ENCODE measurements at places on chromosomes 13 and 19. TPM values are rescaled to one million over a fixed set of nuclear protein-coding genes. Genes with fewer than 3 reads are reported as not detected.

GRCh38 chr13:110330491-110331011 is 23.5 kb downstream of the COL4A2 start:
- DNase-seq, result no peak

- no peak for DNase-seq
Measured at GRCh38 chr13:109154546-109154945, 525.1 kb downstream of the MYO16 start.

DNA sequence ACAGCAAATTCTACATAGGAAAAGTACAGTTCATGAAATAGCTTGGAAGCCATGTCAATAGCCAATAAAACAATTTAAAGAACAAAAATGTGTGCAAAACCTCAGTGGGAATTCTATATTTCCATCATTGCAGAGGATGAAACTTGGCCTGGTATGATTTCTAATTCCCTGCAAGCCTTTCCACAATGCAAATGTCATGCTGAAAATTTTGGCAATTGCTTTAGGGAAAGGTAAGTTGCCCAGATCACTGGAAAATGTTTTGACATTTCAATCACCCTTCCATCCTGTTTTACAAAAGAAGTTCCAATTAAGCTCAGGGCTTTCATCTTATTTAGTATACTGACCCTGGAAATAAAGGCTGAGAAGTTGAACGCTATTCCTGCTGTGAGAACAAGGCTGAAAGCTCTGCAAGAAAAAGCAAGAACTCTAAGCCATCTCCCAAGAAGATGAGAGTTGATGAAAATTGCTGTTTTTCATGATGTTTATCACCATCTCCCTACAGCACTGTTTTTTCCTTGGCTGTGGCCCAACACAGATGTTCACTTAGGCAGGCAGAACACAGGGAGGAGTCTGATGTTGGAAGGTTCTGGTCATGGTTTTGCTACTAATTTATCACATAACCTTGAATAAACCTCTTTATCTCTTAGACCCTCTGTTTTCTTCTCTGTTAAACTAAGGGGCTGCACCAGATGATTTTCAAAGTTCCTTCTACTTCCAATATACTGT is 263.7 kb downstream of the KCTD12 start:
- no peak for DNase-seq

GRCh38 chr13:111282425-111282824 is 38.0 kb upstream of the TEX29 start:
- DNase-seq, result no peak

DNA sequence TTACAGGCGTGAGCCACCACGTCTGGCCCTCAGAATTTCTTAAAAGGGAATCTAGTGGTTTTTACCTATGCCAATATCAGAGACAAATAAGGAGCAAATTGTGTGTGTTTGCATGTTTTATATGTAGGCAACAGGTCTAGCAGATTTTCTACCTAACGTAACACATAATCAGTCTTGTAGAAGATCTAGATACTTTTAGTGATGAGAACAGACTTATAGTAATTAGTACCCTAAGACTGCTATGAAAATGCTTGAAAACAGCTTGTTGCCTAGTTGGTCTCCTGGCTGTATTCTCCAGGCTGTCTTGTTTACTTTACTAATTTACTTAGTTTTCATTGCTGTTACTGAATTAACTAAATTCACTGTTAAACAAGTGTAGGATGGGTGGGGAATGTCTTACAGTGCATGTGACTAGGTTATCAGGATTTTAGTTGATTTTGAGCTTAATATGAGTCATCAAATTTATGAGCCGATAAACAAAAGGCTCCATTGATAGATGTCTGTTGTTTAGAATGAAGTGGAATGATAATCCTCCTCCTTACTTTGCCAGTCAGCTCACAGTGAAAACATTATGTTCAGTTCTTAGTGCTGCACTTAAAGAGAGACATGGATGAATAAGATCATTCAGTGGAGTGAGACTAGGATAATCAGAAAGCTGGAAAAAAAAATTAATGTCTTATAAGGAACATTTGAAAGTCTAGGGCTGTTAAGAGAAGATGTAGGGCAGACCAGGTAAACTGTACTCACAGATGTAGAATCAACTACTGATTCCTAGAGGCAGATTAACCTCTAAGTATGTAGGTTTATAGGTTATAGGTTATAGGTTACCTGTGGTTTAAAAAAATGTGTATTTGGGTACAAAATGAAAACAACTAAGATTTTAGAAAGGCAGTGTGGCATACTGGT is 22.4 kb downstream of the GTF2F2 start:
- DNase-seq, result no peak

GRCh38 chr13:21883713-21884112 is 212.8 kb downstream of the FGF9 start:
- DNase-seq, result no peak

GRCh38 chr19:6126335-6126974 is 9.0 kb upstream of the ACSBG2 start:
- DNase-seq, result no peak

- no peak for DNase-seq
Measured at GRCh38 chr19:28264556-28264955, 948.4 kb downstream of the UQCRFS1 start.

DNA sequence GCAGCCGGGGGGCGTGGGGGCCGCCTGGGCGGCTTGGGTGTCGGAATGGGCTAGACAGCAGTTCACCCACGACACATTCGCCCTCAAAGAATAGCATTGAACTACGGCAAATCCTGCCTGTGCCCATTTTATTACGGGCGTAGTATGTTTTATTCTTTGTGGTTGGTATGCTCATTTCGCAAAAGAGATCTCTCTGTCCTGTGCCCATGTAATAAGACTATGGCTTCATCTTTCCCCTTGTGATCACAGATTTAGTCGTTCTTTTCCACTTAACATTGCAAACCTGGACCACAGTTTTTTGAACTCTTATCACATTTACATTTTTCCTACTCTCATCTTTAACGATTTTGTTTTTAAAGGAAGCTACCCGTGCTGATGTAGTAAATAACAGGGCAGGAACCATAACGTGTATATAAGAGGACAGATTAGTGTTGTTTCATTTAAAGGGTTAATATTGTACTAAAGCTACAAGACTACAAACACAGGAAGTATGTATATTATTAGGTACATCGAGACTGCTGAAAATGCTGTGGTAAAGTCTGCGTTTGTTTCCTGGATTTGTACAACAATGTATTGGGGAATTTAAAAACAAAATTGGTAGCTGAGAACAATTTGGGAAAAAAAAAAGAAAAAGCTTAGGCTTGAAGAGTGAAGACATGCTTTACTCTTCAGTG is 3.2 kb upstream of the MYCBP2 start:
- no peak for DNase-seq

DNA sequence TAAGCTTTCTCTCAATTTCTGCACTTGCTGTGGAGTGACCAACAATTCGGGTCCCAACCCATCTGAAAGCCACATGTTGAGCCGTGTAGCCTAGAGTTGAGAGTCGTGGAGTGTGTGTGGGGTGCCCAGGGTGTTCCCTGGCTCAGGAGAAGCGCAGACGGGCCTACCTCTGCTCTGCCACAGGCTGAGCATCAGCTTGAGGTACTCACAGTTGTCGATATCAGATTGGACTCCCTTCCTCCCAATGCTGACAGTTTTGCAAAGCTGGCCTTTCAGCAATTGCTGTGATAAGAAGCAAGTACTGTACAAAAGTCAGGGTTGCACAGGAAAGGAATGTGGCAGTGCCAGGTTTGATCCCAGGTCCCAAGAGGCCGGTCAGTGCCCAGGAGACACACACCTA is 133.4 kb upstream of the SPACA7 start:
- no peak for DNase-seq

DNA sequence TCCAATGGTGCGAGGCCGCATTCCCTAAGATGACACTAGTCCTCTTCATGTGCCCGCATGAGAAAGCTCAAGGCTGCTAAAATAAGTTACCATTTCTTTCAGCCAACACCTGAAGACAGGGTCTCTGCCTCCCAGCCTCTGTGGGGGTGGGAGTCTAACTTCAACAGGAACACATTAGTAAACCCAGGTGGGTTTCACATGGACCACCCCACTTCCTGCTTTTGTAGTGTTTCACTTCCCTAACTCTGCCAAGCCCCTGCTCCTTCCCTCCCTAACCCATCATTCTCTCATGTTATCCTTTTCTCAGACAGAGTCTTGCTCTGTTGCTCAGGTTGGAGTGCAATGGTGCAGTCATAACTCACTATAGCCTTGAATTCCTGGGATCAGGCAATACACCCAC is 783.6 kb downstream of the UQCRFS1 start:
- no peak for DNase-seq

DNA sequence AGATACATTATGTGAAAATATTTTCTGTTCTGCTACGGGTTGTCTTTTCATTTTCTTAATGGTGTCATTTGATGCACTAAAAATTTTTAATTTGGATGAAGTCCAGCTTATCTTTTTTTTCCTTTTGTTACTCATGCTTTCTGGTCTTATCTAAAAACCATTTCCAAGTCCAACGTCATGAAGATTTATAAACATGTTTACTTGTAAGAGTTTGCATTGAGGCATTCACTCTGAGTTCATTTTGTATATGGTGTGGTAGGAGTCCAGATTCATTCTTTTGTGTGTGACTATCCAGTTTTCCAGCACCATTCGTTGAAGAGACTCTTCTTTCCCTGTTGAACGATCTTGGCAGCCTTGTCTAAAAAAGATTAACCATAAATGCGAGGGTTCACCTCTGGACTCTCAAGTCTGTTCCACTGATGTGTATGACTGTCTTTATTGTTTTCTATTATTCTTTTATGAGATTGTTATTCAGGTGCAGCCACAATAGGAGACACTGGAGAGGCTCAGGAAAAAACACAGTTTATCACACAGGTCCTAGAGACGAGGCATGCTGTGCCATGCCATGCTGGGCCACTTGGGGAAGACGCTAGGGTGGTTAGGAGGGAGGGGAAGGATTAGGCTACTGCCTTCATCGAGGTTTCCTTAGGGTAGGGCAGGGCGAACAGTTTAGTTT is 35.0 kb downstream of the NAA16 start:
- no peak for DNase-seq

DNA sequence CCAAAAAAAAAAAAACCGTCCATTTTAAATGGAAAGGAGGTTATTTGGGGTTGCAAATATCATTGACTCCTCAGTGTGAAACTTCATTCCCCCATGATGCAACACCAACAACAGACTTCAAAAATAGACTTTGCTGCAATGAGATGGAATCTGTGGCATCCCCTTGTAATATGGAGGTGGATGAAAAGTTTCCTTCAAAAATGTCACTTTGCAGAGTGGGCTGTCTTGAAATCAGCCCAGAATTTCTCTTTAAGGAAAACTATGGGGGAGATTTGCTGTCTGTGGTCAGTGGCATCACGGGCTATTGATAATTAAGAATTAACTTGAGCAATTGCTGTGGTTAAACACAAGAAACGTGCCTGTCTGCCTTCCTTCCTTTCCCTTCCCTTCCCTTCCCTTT is 1.5 kb downstream of the GPR18 start:
- DNase-seq, result no peak

GRCh38 chr13:47929156-47929555 is 71.9 kb downstream of the SUCLA2 start:
- no peak for DNase-seq

- DNase-seq, result no peak
Measured at GRCh38 chr13:42011601-42012350, 36.7 kb upstream of the DGKH start.

- DNase-seq, result no peak
Measured at GRCh38 chr19:35789978-35790944, 14.9 kb downstream of the ARHGAP33 start.

GRCh38 chr13:100519626-100520025 is 69.0 kb downstream of the GGACT start:
- no peak for DNase-seq

DNA sequence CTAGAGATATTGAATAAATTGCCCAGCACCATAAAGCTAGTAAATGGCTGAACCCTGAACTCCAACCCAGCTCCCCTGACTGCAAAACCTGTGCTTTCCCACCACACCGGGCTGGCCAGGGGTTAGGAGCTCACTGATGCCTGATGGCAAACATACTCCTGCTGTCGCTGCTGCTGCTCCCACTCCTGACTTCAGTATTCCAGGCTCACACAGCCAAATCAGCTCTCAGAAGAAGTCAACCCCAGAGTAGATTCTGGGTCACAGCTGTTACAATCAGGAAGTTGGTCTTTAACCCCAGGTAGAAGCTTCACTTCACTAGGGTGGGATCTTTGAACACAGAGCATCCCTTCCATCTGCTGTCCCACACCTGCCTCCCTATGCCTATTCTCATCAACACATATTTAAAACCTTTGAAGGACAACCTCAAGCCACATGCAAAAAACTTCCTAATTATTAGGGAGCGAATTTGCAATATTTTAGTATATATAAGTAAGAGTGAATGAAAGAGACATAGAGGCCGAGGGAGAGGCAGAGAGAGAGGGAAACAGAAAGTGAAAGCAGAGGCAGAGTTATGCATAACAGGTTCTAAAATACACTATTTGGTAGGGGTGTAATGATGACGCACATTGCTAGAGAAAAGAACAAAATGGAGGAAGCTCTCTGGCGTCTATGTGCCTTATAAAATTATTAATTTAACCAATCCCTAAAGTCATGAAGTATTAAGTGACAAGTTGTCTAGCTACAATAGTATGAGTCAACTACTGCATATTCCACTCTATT is 99.4 kb upstream of the SERP2 start:
- DNase-seq, result no peak

GRCh38 chr19:56112313-56112709 is 8.8 kb downstream of the ZNF787 start:
- no peak for DNase-seq

DNA sequence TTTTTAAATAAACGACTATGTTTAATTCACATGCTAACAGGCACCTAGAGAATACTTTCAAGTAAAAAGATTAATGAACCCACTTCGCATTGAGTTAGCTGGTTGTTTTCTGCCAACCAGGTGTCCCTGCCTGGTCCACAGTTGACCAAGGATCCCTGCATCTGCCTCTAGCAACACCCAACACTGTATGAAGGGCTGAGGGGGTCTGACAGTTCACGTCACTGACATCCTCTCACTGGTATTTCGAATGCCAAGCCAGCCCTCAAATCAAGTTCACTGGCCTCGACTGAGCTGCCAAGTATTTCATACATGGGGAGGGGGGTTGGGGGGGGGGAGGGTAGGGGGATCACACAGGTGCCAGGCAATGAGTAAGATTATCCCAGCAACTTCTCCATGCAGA is 25.4 kb downstream of the SLC25A30 start:
- DNase-seq, result no peak

DNA sequence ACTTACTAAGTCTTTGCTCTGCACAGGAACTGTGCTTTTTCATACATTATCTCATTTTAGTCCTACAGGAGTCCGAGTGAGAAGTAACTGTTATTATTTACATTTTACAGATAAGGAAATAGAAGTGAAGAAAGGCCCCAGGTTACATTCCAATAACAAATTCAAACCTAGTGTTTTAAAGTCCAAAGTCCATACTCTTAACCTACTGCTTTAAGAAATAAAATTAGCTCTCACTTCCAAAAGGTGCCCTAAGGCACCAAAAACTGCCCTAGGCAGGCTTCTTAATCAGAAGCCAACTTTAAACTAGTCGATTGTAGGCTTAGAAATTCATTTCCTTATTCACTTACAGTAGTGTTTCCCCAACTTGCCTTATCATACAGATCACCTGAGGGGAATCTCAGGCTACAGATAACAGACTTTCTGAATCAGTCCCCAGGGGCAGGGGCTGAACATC is 555.9 kb downstream of the DIAPH3 start:
- no peak for DNase-seq

Gene C19orf44
- 4.6 TPM for total RNA-seq

Gene C13orf42
- total RNA-seq, result not detected

Gene ZNF607
- total RNA-seq, result 6.1 TPM

Gene LILRB5
- total RNA-seq, result 22.5 TPM

Gene ZNF541
- 0.19 TPM for total RNA-seq

Gene OLFM2
- 4.0 TPM for total RNA-seq

Gene SHANK1
- 0.37 TPM for total RNA-seq

Gene OR10H2
- not detected for total RNA-seq
